Stimulated activated CD4-positive, alpha-beta T cell treated with anti-CD3 and anti-CD28 coated beads, Interleukin-1b, Interleukin-23, amount 100 ng/mL, for 48 hours (primary cell): ENCODE measurements at places on chromosomes 16 and 17.

DNA sequence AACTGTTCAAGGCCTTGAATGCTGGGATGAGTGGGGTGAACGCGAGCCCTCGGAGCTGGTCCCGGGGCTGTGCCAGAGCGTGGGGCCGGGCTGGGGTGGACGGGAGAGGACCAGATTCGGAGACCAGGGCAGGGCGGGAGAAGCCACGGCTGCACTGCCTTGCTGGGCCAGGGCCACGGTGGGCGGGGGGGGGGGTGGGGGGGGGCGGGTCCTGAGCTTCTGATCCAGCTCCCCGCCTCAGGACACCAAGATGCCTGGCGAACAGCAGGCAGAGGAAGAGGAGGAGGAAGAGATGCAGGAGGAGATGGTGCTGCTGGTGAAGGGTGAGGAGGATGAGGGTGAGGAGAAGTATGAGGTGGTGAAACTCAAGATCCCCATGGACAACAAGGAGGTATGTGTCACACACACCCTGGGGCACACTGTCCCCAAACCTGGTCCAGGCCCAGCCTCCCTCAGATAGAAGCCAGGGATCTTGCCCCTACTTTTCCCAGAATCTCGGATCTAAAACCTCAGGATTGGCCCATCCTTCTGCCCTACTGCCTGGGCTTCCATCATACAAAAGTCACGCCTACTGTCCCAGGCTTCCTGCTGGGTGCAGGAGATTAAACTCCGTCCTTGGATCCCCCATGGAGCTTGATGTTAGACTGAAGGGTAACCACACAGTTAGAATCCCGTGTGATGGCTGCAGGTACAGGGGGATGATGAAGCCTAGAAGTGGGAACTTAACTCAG, 563 bp downstream of the ZNF771 start:
- DNase-seq, result no peak

GRCh38 chr17:46942441-46943217, 19.7 kb downstream of the GOSR2 start:
- peak; percentile 35 for DNase-seq

DNA sequence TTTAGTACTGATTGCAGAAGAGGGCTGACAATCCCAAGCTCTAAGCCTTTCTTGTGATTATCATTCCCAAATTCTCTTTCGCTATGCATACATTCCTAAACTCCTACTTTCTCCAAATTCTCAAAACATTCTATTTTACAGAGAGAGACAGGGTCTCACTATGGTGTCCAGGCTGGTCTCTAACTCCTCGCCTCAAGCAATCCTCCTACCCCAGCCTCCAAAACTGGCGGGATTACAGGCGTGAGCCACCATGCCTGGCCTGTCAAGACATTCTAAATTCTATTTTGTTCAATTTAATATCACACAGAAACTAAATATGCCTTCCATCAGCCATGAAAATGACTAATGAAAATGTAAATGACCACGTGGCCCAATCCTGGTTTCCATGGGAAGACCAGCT, 39.8 kb downstream of the ANKRD11 start:
- no peak for DNase-seq

DNA sequence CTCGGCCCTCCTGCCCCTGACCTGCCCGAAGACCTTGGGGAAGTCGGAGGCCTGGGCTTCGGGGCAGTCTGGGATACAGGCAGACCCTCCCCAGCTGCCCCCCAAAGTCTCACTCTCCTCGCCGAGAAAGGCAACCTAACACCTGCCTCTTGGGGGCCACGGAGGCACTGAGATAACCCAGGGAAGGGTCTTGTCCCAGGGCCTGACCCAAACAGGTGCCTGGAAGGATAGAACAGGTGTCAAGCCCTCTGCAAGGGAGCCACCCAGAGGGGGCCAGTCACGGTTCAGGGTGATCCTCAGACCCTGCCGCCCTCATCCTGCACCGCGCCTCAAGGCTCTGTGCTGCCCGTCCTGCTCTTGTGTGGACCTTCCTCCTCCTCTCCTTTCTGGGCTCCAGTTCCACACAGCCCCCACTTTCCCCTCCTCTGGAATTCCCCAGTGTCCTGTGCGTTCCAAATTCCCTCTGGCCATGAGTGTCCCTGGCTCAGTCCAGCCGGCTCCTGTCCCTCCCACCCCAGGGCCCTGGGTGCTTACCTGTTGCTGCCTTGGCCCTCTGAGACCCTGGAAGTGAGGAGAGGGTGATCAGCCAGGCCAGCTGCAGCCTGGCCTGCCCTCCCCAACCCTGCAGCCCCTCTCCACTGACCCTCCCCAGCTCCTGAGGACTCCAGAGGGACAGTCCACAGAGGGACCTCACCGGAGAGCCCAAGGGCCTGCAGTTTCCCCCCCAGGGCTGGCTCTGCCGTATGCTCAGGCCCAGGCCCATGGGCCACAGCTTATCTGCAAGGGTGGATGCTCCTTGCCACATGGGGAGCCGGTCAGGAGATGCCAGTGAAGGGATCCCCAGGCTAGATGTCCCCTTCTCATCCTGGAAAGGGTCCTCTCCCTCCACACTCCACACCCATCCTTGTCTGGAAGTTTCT, 3.8 kb downstream of the PRSS27 start:
- no peak for DNase-seq

- DNase-seq, result no peak
These were observed 20.5 kb upstream of the RASL10B start for GRCh38 chr17:35710950-35711349.

DNA sequence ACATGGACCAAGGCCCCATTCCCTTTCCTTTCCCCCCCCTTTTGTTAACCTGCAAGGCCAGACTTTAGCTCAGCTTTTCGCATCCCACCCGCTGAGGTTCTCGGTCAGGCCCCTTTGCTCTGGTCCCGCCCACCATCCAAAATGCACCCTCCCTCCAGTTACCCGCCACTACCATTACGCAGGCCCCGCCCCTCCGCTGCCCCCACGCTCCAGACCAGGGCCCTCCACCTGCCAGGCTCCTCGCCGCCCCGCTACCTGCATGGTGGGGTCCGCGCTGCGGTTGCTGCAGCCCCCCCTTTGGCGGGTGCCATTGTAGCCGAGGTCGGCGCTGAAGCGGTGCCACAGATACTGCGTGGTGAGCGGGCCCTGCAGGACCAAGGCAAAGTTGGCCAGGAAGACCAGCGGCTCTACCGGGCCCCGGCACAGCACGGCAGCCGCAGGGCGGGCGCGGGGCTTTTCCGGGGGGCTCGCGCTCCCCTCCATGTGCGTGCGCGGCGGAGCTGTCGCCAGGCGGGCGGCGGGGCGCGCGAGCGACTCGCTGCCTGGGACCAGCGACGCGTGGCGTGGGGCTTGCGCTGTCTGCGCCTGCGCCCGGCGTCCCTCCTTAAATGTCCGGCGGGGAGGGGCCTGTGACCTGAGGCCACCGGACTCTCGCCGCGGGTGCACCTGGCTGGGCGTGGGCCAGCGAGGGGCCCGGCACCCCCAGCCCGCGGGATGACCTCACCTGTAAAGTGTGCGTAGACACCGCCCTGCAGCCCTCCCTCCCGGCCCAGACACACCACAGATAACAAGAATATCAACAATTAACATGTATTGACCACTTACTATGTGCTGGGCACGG, at the start of gene SLC46A1:
SLC46A1 (minus strand) TSS at position 581 of the 841 bp plus-strand sequence; CDS start at position 483, 98 bp downstream.
- peak; percentile 62 for DNase-seq

DNA sequence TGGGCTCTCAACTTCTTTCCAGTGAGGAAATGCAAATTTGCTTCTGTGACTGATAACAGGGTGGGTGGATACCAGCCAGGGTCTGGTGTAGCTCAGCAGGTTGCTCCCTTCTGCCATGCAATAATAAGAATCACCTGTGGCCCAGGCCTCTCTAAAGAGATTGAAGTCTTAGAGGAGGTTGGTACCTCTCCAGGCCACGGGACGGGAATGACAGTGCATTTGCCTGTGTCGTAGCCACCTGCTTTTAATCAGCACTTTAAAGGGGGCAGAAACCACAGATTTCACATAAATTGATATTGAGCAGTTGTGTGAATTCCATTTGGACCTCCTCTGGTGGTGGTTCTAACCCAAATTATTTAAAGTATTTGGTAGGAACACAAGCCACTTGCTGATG, 246.9 kb downstream of the PRKCA start:
- DNase-seq, result no peak

- DNase-seq, result no peak
These were observed 156.8 kb upstream of the IRX3 start for GRCh38 chr16:54443352-54443751.

- no peak for DNase-seq
These were observed 37.9 kb downstream of the SOX8 start for GRCh38 chr16:1019231-1020090.

GRCh38 chr17:6186998-6187397, 116.8 kb downstream of the WSCD1 start:
- no peak for DNase-seq

GRCh38 chr17:9258115-9259015, 237.1 kb downstream of the NTN1 start:
- DNase-seq, result no peak

- DNase-seq, result no peak
These were observed 46.6 kb upstream of the GRIN2A start for GRCh38 chr16:10228779-10229178.

GRCh38 chr16:62363501-62363900, 327.3 kb upstream of the CDH8 start:
- DNase-seq, result no peak

DNA sequence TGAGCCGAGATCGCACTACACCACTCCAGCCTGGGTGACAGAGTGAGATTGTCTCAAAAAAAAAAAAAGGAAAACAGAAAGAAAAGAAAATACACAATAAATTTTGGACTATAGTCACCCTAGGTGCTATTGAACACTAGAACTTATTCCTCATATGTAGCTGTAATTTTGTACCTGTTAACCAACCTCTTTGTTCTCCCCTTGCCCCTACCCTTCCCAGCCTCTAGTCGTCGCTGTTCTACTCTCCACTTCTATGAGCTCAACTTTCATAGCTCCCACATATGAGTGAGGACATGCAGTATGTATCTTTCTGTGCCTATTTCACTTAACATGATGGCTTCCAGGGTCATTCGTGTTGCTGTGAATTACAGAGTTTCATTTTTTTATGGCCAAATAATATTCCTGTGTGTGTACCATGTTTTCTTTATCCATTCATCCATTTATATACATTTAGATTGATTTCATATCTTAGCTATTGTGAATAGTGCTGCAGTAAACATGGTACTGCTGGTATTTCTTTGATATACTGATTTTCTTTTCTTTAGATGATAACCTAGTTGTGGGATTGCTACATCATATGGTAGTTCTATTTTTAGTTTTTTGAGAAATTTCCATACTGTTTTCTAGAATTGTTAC, 28.3 kb downstream of the VPS35L start:
- no peak for DNase-seq

- no peak for DNase-seq
These were observed 922 bp upstream of the MRPL58 start for GRCh38 chr17:75011401-75012095.

- no peak for DNase-seq
These were observed 38.8 kb downstream of the ERN1 start for GRCh38 chr17:64091116-64091515.

- DNase-seq, result no peak
These were observed 13.9 kb downstream of the OTOP3 start for GRCh38 chr17:74949455-74950115.

- DNase-seq, result peak; percentile 42
These were observed 2.6 kb upstream of the HOXB5 start for GRCh38 chr17:48596000-48596734.

DNA sequence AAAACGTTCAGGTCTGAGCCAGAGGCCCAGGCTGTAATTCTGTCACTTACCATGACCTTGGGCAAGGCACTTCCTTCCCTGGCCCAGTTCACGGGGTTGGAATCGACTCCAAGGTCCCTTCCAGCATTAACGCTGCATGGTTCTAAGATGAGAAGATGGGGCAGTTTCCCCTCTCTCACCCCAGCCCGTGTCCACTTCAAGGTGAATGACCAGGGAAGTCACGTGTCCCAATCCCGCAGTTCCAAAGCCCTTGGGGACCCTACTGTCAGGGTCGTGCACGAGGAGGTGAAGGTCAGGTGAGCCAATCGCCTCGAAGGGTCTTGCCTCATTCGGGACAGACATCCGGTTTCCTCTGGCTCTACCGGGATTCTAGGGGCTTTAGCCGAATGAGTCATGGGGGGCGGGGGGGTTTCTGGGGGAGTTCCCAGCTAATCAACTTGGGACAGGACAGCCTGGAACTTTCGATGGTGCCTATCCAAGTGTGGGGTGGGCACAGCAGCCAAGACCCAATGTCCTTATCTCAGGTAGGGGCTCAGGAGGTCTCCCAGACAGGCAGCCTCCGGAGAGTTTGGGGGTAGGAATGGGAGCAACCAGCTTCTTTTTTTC, 762 bp upstream of the CSF3 start:
- no peak for DNase-seq

DNA sequence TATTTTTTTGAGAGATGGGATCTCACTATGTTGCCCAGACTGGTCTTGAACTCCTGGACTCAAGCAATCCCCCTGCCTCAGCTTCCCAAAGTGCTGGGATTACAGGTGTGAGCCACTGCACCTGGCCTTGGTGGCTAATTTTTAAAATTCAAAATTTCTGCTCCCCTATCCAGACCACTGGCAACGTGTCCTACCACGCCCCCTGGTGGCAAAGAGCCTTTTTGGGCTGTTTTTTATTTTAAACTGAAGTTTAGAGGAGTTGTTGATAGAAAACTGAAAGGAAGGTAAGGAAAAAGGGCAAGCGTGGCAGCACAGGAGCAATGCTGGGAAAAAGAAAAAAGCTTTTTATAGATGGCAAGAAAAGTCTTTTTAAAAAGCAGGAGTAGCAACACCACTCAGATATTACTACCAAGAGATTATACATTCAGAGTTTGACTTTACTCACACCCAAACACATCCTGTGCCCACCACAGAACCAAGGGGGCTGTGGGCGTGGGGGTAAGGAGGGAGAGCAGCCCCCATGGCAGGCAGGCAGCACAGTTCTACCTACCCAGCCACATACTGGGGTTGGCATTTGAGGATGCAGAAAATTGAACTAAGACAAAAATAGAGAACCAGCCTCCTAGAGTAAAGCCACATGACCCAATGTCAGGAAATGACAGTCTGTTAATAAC, 4.2 kb upstream of the MXRA7 start:
- peak; percentile 64 for DNase-seq

GRCh38 chr16:26747760-26748159, 319.0 kb upstream of the C16orf82 start:
- no peak for DNase-seq

GRCh38 chr17:2681650-2682049, 29.9 kb downstream of the CLUH start:
- DNase-seq, result no peak
